ENCODE measurements at places on chromosomes 12 and 14.
A peak's percentile ranks its signal among the peaks of the same experiment; 100 is the strongest.

DNA sequence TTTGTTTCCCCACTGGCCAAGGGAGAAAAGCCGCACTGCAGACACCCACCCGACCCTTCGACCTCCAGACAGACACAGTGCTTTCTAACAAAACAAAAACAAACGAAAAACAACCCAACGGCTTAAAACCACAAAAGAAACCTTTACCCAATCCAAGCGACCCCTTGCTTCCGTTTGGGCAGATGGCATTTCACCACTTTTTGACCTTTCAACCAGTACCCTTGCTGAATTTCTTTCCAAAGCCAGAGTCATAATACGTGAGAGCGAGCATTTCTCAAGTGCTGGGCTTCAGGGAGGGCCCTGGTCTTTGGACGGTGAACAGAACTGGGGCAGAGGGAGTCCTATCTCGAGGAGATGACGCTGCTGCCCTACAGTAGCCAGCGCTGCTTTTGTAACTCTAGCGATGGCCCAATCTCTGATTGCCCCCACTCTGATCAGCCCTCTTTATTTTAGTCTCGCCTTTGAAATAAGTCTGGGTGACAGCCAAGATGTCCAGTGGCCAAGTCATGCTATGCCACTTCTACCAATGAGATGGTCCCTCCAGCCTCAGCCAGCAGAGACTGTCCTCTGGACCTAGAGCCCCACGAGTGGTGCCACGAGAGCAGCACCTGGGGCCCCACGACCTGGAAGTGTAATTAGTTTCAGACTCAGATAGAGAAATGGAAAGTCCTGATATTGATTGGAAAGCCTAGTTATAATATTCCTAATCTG lies 21.9 kb upstream of the ADIPOR2 start:
- DNase-seq, result no peak

- DNase-seq, result no peak
These were observed 3.7 kb downstream of the LETMD1 start for GRCh38 chr12:51051787-51052186.

DNA sequence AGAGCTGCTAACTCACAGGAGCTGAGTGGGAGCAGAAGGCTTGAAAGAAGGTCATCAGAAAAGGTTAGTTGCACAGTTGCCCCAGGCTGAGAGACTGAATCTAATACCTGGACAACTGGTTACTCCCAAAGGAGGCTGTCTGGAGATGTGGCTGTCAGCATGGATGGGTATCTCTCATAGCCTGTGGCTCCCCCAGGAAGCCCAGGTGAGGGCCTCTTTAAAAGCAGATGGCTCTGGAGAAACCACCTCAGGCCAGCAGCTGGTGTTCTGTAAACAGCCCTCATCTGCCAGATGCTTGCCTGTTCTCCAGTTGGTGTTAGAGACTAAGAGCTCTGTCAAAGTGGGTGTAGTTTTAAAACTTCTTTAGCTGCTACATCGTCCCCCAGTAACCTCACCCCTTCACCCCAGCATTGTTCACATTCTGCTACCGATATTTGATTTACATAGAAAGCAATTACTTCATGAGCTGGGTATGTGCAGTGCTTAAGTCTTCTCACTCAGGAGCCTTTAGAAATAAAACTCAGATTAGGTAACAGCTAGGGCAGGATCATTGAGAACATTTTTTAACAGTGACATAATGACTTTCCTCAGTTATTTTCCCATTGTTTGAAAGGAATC lies 25.8 kb downstream of the DACT1 start:
- no peak for DNase-seq

DNA sequence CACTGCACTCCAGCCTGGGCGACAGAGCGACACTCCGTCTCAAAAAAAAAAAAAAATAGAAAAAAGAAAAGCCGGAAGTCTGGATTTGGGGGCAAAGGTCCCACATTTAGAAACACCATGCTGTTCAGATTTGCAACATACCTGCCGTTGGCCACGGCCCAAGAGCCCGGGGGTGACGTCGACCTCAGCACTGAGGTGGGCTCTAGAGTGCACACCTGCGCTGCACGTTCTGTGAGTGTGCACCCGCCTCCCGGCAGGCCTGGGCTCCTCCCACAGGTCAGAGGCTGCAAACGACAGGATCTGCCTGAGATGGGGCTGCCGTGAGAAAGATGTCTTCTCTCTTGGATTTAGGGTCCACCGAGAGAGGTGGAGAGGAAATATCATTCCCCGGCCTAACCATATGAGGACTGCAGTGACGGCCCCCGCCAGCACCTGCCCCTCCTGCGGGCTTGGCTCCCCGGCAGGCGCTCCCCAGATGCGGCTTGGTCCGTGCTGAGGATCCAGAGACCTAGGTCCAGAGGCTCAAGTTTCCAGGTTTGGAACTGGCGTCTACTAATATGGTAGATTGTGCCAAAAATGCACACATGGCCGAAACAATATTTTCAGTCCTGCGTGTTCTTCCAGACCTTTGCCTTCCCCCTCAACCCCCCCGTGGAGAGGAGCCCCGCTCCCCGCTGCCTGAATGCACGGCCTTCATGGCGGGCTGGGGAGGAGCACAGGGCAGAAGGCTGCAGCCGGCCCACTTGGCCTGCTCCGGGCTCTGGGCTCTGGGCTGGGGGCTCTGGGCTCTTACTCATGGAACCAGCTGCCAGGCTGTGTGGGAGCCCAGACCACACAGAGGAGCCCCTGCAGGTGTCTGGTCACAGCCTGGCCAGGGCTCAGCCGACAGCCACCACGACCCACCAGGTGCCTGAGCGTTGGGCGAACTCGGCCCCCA lies 58.8 kb upstream of the FBRSL1 start:
- DNase-seq, result no peak

DNA sequence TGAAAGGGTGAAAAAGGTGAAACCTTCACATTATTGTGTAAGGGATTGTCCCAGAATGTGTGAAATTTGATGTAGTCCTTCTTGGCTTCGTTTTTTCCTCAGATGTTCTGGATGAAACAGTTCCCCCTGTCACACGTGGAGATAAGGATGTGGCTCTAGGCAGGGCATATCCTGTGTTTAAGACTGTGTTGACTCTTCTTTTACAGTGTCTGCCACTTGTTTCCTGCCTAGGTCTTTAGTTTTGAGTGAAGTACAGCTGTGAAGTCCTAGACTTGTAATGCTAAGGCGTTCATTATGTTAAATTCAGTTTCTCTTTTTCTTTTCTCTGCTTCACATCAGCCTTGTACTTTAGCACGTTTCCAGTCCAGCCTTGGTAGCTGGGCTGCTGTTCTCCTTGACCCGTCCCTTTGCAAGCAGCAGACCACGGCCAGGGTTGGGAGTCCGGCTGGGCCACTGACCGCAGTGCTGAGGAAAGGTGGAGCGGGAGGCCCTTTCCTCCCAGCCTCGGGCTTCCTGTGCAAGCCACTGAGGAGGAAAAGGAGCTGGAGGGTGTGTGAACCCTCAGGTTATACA lies 59.1 kb downstream of the RASSF3 start:
- peak; percentile 24 for DNase-seq

GRCh38 chr12:128474916-128475315 lies 207.9 kb downstream of the TMEM132C start:
- no peak for DNase-seq

DNA sequence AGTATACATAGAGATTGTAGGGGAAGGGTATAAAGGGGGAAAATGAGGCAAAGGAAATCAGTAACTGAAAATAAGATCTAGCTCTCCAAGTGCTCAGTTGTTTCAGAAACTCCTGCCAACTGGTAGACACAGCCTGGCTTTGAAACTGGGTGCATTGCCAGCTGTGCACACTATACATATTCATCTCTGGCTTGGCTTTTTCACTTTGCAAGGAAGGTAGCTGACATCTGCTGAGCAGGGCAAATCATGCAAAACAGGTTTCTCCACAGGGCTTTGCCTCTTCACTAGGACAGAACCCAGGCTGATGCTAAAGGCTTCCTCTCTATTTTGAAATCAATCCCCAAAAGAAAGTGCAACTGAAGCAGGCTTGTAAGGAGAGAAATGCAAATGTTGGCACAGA lies 101.5 kb downstream of the HELB start:
- DNase-seq, result no peak

GRCh38 chr14:24234095-24235005 lies 1.6 kb downstream of the GMPR2 start:
- DNase-seq, result no peak

Data from stimulated activated naive CD4-positive, alpha-beta T cell treated with Interleukin-2 at 50 U/mL for 16 hours (primary cell).